ENCODE measurements at places on chromosomes 13 and 19. TPM values are rescaled to one million over a fixed set of nuclear protein-coding genes. Genes with fewer than 3 reads are reported as not detected.

- H3K4me3 ChIP-seq: no peak overlapping the region
- no peaks in the 10 kb centered on the region for H3K27me3 ChIP-seq
- no peak overlapping the region for H3K27ac ChIP-seq
- peaks cover 5% of the 10 kb centered on the region for H3K4me1 ChIP-seq
These were observed 2.9 kb upstream of the RCN3 start for GRCh38 chr19:49524812-49525455.

- H3K4me3 ChIP-seq: no peak overlapping the region
- H3K27ac ChIP-seq: no peak overlapping the region
- H3K27me3 ChIP-seq: no peaks in the 10 kb centered on the region
- H3K4me1 ChIP-seq: peaks cover 13% of the 10 kb centered on the region
- no peak for DNase-seq
- H3K36me3 ChIP-seq: no peaks in the 10 kb centered on the region
These were observed 22.8 kb upstream of the GAS6 start for GRCh38 chr13:113886561-113887112.

GRCh38 chr19:12187625-12188024 lies 24.7 kb downstream of the ZNF136 start:
- H3K27ac ChIP-seq: no peak overlapping the region
- no peaks in the 10 kb centered on the region for H3K4me1 ChIP-seq
- DNase-seq: no peak
- H3K27me3 ChIP-seq: no peaks in the 10 kb centered on the region
- H3K4me3 ChIP-seq: no peak overlapping the region

DNA sequence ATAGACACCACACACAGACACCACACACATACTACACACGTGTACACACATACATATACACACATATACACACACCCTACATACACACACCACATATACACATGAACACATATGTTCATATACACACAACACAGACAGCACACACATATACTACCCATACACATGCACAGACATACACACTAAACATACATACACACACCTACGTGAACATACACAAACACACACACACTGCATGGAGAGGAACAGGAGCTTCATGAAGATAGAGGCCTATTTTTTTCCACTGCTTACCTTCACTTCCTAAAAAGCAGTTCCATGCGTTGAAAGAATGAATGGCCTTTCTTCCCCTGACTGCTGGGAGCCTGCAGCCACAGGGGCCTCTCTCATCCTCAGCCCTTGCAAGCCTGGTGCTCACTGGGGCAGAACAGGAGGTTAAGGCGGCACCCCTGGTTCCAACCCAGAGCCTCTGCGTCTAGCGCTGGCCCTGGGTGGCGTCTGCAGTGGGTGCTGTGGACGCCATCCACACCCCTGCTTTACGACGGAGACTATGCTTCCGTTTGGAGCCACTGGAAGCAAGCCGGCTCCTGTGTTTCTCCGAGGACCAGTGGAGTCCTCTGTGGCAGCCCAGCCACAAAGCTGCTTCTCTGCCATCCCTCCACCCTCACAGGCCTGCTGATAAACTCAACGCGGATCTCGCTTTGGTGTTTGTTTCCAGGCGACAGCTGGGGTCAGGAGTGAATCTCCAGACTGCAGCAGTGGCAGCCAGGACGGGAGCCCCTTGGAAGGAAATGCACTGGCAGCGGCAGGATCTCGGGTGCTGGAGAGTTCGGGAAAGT lies 1.9 kb upstream of the RASA3 start:
- H3K27ac ChIP-seq: peak overlapping the region; percentile 8
- H3K36me3 ChIP-seq: no peaks in the 10 kb centered on the region
- H3K4me3 ChIP-seq: peak overlapping the region; percentile 76
- peaks cover 22% of the 10 kb centered on the region for H3K4me1 ChIP-seq

The ZNF667 gene
- total RNA-seq: not detected

The C19orf85 gene
- total RNA-seq: not detected

GRCh38 chr13:30810261-30810701 lies 74.9 kb downstream of the ALOX5AP start:
- no peak overlapping the region for H3K27ac ChIP-seq
- H3K4me3 ChIP-seq: no peak overlapping the region
- H3K4me1 ChIP-seq: peaks cover 25% of the 10 kb centered on the region

- H3K27ac ChIP-seq: peak overlapping the region; percentile 79
- peaks cover 14% of the 10 kb centered on the region for H3K27me3 ChIP-seq
- peaks cover 28% of the 10 kb centered on the region for H3K4me1 ChIP-seq
- H3K36me3 ChIP-seq: peaks cover 9% of the 10 kb centered on the region
- DNase-seq: no peak
- H3K4me3 ChIP-seq: peak overlapping the region; percentile 35
These were observed 4.8 kb upstream of the TM9SF2 start for GRCh38 chr13:99496184-99497142.

The BST2 gene
- total RNA-seq: 3.8 TPM

The CYP2A7 gene
- total RNA-seq: not detected

DNA sequence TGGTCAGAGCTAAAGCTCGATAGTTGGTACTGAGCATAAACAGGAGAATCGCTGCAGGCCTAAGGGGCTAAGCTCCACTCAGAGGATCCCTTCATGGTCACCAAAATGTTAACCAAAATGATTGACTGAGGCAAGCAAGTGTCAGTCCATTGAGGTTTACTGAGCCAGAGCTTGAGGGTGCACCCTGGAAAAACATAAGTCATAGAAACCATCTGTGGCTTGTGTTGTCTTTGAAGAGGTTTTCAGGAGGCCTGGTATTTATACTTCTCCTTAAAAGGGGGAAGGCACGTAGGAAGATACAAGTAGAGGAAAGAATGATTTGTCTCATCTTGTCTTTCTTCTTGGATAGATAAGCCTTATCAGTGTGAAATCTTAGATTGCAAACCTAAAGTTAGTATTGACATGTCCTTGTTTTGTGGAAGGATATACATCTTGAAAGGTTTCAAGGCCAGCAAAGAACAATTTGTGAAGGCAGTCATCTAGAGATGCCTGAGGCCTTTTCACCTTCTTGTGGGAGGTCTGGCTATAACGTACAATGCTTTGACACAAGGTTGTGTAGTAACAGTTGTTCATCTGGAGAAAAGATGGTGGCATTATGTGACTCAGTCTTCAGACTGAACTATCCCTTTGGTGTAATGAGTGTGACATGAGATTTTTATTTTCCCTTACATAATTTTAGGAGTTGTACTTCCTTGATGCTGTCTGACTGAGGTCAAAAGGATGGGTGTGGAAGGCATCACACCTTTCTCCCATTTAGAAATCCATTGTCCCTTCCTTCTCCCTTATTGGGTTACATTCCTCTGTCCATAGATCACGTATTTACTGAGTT lies 14.7 kb upstream of the CEACAM6 start:
- no peak for DNase-seq
- no peaks in the 10 kb centered on the region for H3K4me1 ChIP-seq
- no peak overlapping the region for H3K4me3 ChIP-seq
- no peak overlapping the region for H3K27ac ChIP-seq
- no peaks in the 10 kb centered on the region for H3K36me3 ChIP-seq

The ZNF132 gene
- total RNA-seq: 6.0 TPM

DNA sequence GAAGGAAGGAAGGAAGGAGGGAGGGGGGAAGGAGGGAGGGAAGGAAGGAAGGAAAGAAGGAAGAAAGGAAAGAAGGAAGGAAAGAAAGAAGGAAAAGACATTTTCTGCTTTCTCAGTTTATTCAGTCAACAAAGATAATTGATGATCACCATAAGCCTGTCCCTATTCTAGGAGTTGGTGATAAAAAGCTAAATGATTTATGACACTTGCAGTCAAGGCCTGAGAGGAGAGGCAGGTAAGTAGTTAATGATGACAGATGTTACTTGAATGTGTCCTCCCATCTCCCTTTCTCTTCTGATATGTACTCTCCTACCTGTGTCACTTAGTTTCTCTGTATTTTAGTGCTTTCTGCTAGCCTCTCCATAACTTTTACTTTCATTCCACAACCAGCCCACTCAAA lies 141.3 kb downstream of the SLITRK6 start:
- H3K27me3 ChIP-seq: peaks cover 33% of the 10 kb centered on the region
- no peak overlapping the region for H3K4me3 ChIP-seq
- DNase-seq: no peak
- no peaks in the 10 kb centered on the region for H3K4me1 ChIP-seq

The DLEU7 gene
- total RNA-seq: not detected

- peaks cover 17% of the 10 kb centered on the region for H3K36me3 ChIP-seq
- H3K27me3 ChIP-seq: no peaks in the 10 kb centered on the region
These were observed 11.3 kb upstream of the NUMBL start for GRCh38 chr19:40701758-40702157.

GRCh38 chr19:37468961-37469777 lies at the start of gene ZNF570:
ZNF570 (plus strand) TSS chr19:37469356; CDS start chr19:37470355, 999 bp downstream.
- H3K36me3 ChIP-seq: peaks cover 22% of the 10 kb centered on the region
- peaks cover 24% of the 10 kb centered on the region for H3K4me1 ChIP-seq
- H3K4me3 ChIP-seq: peak within 1 kb of the TSS; percentile 98
- DNase-seq: peak; percentile 89

The BRME1 gene
- total RNA-seq: 3.5 TPM

DNA sequence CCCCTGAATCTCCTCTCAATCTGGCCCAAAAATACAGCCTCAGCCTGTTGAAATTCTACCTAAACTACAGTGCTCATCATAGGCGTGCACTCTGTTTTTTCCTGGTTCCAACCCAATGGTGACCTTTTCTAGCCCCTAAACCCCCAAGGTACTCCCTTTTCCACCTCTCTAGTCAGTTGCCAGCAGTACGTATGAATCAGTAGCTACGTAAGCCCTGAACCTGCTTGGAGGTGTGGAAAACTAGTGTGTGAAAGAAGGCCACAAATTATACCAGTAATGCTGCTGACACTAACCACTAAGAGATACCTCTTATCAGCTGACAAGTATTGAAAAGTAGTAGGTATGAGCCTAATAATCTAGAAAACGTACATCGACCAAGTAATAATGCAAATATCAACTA lies 60.9 kb downstream of the FOXO1 start:
- peaks cover 4% of the 10 kb centered on the region for H3K4me1 ChIP-seq
- no peaks in the 10 kb centered on the region for H3K27me3 ChIP-seq
- DNase-seq: no peak
- no peak overlapping the region for H3K4me3 ChIP-seq
- no peaks in the 10 kb centered on the region for H3K36me3 ChIP-seq

The C19orf67 gene
- not detected for total RNA-seq

Data from type B pancreatic cell (in vitro differentiated cells).